Regular cardiac myocyte (primary cell): ENCODE measurements at places on chromosomes 11 and 22. TPM values are rescaled to one million over a fixed set of nuclear protein-coding genes. Genes with fewer than 3 reads are reported as not detected.

Gene TNNT3
- total RNA-seq = 0.56 TPM in 1 of 2 replicates, not detected in the other

Gene PAX6
- total RNA-seq = not detected in 2 replicates

Gene GRAMD1B
- 13.8 and 14.6 TPM in 2 replicates for total RNA-seq

Gene CASP5
- total RNA-seq = not detected in 2 replicates

Gene RNF215
- total RNA-seq = 27.6 and 44.5 TPM in 2 replicates

Gene LRRC10B
- under 0.01 TPM in 1 of 2 replicates, not detected in the other for total RNA-seq
